Stimulated activated CD4-positive, alpha-beta T cell treated with anti-CD3 and anti-CD28 coated beads, Interleukin-4, amount 100 ng/mL, for 24 hours (primary cell): ENCODE measurements at places on chromosomes 4 and X.

DNA sequence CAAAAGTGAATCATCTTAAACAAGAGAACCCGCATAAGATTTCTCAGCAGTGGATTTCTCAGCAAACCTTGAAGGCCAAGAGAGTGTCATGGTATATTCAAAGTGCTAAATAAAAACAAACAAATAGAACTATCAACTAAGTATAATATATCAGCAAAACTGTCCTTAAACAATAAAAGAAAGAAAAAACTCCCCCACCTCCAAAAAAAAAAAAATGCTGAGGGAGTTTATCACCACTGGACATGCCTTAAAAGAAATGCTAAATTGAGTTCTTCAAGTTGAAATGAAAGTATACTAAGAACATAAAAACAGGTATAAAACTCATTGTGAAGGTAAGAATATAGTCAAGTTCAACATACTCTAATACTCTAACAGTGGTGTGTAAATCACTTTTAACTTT lies 53.9 kb upstream of the EPGN start:
- DNase-seq: no peak

GRCh38 chr4:136748165-136748564 lies 784.1 kb downstream of the PCDH18 start:
- no peak for DNase-seq

GRCh38 chr4:106707776-106708463 lies 328.2 kb downstream of the DKK2 start:
- no peak for DNase-seq

GRCh38 chrX:39654952-39655351 lies 442.8 kb downstream of the BCOR start:
- no peak for DNase-seq
